CD8-positive, alpha-beta memory T cell (primary cell): ENCODE measurements at places on chromosomes 4 and X. TPM values are rescaled to one million over a fixed set of nuclear protein-coding genes. Genes with fewer than 3 reads are reported as not detected.

DNA sequence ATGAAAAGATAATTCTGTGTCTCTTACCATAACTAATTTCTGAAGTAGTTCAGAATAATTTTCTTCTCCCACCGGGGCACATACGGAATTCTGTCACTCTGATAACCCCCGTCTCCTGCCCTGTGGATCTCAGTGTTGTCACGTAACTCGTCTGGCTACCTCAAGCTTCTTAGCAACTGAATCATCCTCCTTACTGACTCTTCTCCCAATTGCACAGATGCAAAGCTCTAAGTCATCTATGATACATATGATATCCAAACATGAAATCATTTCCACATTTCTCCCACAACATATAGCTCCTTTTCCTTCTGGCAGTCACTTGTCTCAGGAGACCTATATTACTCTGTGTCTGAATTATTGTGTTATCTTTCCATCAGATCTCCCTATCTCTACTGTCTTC, 1043.1 kb upstream of the TENM3 start:
- no peak overlapping the region for H3K4me3 ChIP-seq
- no peaks in the 10 kb centered on the region for H3K36me3 ChIP-seq
- H3K27ac ChIP-seq = no peak overlapping the region
- no peaks in the 10 kb centered on the region for H3K4me1 ChIP-seq
- no peaks in the 10 kb centered on the region for H3K27me3 ChIP-seq

DNA sequence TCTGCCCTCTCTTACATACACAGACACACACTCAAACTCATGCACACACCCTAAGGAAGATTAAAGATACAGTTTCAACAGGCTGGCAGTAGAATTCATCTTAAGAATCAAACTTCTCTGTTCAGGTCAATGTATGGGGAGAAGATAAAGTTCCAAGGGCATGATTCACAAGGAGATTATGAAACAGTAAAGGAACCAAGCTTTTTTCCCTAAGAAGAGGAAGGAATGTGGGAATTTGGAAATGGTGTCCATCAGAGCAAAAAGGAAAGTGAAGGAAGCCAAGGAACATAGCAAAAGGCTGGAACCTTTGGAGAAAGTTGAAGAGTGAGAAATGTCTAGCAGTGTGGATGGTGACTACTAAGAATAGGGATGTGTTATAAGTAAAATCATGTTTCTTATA, 191.0 kb upstream of the NPY2R start:
- no peaks in the 10 kb centered on the region for H3K27me3 ChIP-seq
- no peak overlapping the region for H3K27ac ChIP-seq
- H3K36me3 ChIP-seq = no peaks in the 10 kb centered on the region
- no peaks in the 10 kb centered on the region for H3K4me1 ChIP-seq

GRCh38 chrX:70479247-70479921, 34.7 kb downstream of the DLG3 start:
- H3K27me3 ChIP-seq = no peaks in the 10 kb centered on the region
- DNase-seq = no peak
- H3K36me3 ChIP-seq = no peaks in the 10 kb centered on the region

The BMPR1B gene
- polyA plus RNA-seq = 0.14 TPM

- H3K36me3 ChIP-seq = no peaks in the 10 kb centered on the region
- no peak for DNase-seq
- H3K27ac ChIP-seq = no peak overlapping the region
- H3K27me3 ChIP-seq = no peaks in the 10 kb centered on the region
- no peak overlapping the region for H3K4me3 ChIP-seq
Measured at GRCh38 chrX:151000861-151001331, 17.8 kb downstream of the HMGB3 start.

GRCh38 chr4:83179205-83179604, 64.7 kb upstream of the PLAC8 start:
- H3K4me1 ChIP-seq = no peaks in the 10 kb centered on the region
- no peaks in the 10 kb centered on the region for H3K36me3 ChIP-seq
